ENCODE measurements at places on chromosomes 4 and X.

GRCh38 chr4:7885216-7886006 is 54.2 kb downstream of the AFAP1 start:
- DNase-seq, result no peak

DNA sequence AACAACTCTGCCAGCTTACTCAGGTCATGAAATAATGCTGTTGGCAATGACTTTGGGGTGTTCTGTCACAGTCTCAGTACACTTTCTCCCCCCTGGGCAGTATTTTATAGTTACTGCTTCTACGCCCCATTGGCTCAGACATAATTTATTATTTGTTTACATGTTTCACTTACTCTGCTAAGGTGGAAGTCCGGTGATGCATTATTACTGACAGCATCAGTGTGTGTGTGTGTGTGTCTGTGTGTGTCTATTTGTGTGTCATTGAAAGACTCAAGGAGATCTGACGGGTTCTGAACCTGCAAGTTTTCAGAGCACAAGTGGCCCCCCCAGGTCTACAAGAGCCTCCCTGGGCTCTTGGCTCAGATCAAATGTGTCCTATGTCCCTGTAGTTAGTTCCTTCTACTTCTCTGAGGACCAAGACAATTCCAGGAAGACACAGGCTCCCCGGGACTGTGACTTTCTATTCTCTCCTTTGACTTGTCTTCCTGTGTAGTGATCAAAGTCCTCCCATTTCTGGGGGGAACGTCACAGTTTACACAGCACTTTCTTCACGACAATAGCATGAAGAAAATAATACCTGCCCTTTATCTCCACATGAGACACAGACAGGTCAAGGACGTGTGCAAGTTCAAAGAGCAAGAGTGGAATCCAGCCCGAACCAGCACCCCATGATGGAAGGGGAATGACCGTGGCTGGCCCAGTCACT is 283.7 kb upstream of the GATB start:
- no peak for DNase-seq

DNA sequence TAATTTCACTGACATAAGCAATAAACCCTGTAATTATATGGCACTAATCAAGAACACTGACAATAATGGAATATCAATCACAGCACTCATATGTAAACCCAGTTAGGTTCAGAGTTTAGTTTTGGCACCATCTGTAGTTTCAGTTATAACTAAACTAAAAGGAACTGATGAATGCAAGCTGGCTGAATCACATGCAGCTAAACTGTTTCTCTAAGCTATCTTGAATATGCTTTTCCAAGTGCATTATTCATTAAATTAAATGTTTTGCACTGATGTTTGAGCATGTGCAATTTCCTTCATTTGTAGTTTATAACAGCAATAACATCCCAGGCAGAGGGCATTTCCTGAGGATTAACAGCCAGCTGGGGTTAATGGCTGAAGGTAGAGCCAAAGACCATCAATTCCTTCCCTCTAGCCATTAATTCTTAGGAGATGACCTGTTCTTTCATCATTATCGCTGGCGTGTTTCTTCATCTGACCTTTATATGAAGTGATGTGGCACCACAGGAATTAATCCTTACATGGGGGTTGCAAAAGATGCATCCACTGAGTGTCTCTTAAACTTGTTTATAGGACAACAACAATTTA is 562.8 kb upstream of the IGFBP7 start:
- no peak for DNase-seq

GRCh38 chr4:7636240-7636508 is 201.4 kb upstream of the PSAPL1 start:
- DNase-seq, result no peak

GRCh38 chr4:84750260-84750959 is 167.5 kb downstream of the CDS1 start:
- DNase-seq, result peak; percentile 39

DNA sequence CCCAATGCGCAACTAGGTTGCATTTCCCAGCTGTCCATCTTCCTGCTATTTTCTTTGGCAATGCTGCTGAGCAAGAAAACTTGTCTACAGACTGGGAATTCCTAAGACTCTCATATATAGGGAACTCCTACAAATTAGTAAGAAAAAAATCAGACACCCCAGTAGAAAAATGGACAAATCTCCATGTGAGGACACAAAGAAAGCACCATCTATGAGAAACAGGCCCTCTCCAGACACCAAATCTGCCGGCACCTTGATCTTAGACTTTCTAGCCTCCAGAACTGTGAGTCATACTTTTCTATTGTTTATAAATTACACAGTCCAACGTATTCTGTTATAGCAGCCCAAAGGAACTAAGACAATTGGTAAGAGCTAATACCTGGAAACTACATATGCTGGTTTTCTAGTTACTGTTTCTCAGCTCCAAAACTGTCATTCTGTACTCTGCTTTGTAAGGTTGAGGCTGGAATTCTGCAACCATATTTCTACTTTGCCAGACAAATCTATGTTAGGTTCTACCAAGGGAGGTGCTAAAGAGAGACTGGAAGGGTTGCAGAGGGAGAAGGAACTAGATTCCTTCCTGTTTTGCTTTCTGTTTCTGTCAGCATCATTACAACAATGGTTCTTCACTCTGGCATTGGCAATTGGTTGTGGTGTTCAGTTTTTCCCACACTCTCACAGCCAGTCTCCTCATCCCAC is 35.7 kb upstream of the FAM241A start:
- no peak for DNase-seq

- no peak for DNase-seq
Observed at GRCh38 chr4:69849969-69850368, 10.0 kb downstream of the SULT1E1 start.

DNA sequence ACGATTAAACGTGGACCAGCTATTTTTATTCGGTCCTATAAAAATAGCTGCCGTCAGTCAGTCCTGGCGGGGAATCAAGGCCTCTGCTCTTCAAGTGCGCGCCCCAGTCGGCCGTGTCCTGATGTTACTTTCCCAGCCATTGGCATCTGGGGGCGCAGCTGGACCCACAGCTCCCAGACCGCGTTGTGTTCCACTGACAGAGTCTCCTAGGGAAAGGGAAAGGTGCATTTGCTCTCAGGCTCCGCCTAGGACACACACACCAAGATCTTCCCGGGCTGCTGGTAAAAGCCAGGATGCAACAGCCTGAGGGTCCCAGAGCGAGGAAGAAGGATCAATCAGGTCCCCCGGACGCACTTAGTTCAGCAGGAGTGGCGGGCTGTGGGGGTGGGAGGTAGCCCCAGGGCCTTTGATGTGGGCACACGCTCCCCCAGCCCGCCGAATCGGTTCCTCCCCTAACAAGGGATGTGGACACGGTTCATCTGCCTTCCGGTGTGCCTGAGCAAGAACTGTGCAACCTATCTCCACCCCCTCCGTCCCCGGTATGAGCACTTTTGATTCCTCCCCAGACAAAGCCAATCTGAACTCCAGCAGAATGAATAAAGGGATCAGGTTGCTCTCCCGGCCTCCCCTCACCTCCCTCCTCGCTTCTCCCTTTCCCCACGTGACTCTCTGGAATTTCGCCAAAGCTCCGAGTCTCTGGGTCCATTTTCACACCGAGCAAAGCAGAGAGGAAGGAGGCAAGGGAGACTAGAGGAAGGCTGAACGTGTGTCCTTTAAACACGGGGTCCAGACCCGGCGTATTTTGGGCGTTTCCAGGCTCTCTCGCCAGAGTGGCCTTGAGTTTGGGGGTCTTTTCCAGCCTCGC is 626 bp upstream of the FRAS1 start:
- peak; percentile 77 for DNase-seq

GRCh38 chrX:115630204-115630603 is 69.2 kb downstream of the PLS3 start:
- DNase-seq, result no peak

GRCh38 chrX:152904151-152905080 is 6.5 kb downstream of the ZNF185 start:
- peak; percentile 76 for DNase-seq

DNA sequence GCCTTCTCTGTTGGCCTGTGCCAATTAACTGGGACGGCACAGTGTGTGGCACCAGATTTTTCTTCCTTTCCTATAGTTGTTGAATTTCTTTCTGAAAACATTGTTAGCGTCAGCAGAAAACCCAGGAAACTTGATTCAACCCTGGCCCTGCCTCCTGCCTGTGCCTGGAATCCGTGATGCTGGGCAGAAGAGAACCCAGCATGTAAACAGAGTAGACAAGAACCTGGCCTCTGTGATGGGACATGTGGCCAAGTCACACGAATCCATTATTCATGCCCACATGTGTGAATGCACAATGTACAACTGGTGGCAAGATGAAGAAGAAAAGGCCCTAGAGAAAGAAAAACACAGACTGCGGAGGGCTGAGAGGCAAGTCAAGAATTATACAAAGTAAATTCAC is 111.4 kb downstream of the EFHC2 start:
- DNase-seq, result no peak

GRCh38 chr4:74111990-74112389 is 13.0 kb upstream of the CXCL2 start:
- DNase-seq, result no peak

DNA sequence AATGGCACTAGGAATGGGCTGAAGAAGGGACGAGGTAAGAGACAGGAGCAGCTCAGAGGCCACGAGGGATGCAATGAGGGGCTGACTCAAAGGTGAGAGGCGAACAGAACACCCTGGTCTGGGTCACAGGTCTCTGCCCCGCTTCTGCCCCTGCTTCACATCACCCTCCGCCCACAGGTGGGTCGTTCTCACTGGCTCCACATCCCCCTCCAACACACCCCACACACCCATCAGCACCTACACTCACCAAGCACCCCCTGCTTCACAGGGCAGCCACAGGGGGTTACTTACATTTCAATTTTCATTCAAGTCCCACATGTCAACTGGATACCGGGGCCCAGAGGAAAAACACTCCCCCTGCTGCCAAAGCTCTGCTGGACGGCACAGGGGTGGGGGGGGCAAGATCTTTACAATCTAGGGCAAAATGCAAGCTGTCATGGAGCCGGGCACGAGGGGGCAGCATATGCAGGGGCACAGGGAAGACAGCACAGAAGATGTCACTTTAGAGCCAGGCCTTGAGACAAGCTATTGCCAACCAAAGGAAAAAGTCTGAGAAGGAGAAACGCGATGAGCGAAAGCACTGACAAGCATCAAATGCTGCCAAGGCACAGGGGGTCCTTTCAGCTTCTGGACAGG is 94.0 kb downstream of the AFAP1 start:
- no peak for DNase-seq

DNA sequence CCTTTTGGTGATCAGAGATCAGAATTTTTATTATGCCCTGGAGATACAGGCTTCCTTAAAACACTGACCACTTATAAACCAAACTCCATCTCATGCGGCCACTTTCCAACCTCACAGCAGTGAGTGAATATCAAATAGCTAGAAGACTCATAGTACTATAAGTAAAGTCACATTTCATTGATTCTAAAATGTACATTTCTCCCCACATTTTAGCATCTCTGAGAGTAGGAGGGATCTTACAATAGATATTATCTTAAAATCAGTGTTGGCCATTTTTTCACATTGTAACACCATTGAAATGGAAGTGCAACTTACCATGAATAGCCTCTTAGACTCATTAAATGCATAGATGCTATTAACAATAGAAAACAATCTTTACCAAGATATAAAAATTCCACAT is 17.4 kb downstream of the PCYT1B start:
- no peak for DNase-seq

- DNase-seq, result no peak
Observed at GRCh38 chr4:142307857-142308256, 538.2 kb downstream of the INPP4B start.

DNA sequence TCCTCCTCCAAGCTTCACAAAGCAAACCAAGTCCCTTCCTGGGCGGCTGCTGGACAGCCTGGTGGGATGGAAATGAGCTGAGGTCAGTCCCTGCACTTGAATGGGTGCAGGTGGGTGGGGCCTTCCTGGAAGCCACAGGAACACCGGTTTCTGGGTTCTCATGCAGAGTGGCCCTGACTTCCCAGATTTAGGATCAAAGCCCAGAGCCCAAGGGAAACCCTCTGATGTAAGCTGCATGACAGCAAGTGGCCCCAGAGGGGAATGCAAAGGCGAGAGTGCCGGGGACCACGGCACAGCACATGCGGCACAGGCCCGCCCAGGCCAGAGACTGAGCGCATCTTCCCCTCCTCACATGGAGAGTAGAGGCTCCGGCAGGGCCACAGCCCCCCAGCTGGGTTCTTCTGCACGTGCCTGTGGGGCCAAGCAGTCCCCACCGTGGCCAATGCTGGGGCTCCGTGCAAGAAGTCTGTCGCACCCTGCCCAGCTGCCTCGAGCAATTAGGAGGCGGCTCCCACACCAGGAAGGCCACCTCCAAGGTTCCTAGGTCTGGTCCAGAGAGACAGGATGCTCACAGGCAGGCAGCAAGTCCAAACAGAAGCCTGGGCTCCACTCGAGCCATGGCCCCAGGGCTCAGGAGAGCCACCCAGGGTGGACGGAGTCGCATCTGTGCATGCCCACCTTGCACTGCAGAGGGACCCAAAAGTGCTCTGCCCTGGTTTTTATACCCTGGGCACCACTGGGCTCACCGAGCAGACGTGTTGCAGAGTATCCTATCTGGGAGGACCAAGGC is 83.0 kb downstream of the HTRA3 start:
- no peak for DNase-seq

DNA sequence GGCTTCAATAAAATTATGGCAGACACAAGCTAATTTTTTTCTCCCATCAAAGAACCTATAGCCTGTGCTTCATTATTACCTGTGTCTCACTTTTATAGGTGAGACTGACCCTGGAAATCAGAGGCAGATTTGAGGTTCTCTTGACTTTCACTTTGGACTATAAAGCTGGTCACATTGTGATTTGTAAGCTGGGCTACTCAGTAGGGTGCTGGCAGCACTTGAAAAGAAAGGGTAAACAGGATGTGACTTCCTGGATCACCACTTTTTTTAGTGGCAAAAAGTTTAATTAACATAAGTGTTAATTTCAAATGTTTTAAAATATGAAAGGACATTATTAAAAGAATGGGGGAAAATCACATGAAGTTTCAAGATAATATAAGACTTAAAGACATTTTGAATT is 50.6 kb upstream of the GATB start:
- DNase-seq, result no peak

DNA sequence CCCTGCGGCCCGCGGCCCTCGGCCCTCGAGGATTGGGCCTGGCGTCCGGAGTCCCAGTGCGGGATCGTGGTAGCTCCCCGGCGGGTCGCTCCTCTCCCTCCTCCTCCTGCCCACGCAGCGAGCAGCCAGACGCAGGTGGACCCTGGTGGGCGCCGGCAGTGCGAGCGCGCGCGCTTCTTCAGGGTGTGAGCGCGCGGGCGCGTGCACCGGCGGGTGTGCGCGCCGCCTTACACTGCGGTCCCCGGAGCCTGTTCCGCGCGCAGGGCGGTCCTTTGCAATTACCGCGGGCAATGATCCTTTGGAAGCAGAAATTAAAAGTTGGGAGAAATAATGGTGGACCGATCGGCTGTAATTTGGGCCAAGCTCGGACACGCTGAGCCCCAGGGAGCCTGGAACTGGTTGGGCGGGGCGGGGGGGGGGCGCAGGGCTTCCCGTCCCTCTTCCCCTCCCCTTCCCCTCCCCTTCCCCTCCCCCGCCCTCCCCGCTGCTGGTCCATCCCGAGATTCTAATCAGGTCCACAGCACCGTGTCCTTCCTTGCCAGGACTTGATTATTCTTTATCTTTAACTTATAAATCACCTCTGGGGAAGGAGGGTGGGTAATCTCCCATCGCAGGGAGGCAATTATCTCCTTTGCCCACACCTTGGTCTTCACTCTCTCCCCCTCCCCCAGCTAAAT is 1.6 kb upstream of the NKX1-1 start:
- no peak for DNase-seq

- DNase-seq, result no peak
Observed at GRCh38 chr4:25818876-25819275, 43.9 kb downstream of the SEL1L3 start.

GRCh38 chr4:1576304-1576960 is 107.7 kb downstream of the FAM53A start:
- no peak for DNase-seq

GRCh38 chr4:18754180-18754579 is 732.6 kb upstream of the LCORL start:
- DNase-seq, result no peak
